ENCODE measurements at places on chromosomes 6 and 20. TPM values are rescaled to one million over a fixed set of nuclear protein-coding genes. Genes with fewer than 3 reads are reported as not detected.

Gene MLN
- total RNA-seq, result not detected

Gene HLA-DOB
- 6.8 TPM for total RNA-seq

GRCh38 chr20:3970016-3970415 is 45.3 kb downstream of the RNF24 start:
- no peak for DNase-seq
- no peaks in the 10 kb centered on the region for H3K4me1 ChIP-seq
- H3K27me3 ChIP-seq, result no peaks in the 10 kb centered on the region
- no peak overlapping the region for H3K27ac ChIP-seq
- H3K36me3 ChIP-seq, result no peaks in the 10 kb centered on the region
- H3K4me3 ChIP-seq, result no peak overlapping the region

GRCh38 chr6:53679446-53679933 is 13.9 kb upstream of the KLHL31 start:
- DNase-seq, result no peak
- H3K4me3 ChIP-seq, result no peak overlapping the region
- H3K4me1 ChIP-seq, result no peaks in the 10 kb centered on the region
- H3K27ac ChIP-seq, result no peak overlapping the region

Gene SPATA2
- 19.1 TPM for total RNA-seq

Gene PGC
- total RNA-seq, result not detected

- H3K27ac ChIP-seq, result no peak overlapping the region
- no peak overlapping the region for H3K4me3 ChIP-seq
- H3K36me3 ChIP-seq, result no peaks in the 10 kb centered on the region
- no peaks in the 10 kb centered on the region for H3K4me1 ChIP-seq
- no peaks in the 10 kb centered on the region for H3K27me3 ChIP-seq
- DNase-seq, result no peak
Observed at GRCh38 chr6:46521464-46521971, 30.3 kb upstream of the RCAN2 start.

Gene IRF4
- total RNA-seq, result 71.3 TPM

DNA sequence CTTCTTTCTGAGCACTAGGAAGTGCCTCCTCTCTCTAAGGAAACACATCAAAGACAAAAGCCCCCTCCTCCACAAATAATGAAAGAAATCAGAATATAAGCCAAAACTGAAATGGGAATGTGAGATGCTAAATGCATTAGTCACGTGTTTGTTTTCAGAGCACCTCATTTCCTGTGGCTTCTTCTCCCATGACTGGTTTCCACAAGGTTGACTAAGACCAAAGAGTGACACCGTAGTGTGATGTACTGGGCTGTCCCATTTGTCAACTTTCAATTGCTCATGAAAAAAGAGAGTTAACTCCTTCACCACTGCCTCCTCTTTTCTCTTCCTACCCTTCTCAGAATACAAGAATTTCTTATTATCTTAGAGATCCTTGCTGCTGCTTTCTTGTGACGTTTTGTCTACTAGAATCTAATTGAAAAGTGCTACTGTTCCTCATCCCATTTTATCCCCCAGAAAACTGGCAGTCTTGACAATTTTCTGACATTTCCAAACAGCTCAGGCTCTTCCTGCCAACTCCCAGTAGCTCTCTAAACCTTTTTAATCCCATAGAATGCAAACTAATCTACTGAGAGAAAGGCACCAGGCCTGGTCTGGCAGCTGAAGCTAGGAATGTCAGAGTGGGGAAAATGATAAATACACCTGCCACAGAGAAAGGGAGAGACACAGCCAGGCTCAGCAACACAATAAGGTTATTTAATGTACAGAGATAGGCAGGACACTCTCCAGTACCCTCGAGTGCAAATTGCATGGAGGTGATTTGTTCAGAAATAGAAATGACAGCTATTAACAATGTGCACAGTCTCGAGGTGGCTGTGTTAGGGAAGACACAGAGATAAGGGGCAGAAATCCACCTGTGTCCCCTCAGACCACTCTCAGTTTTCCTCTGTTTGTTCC is 671.7 kb upstream of the NRSN1 start:
- no peaks in the 10 kb centered on the region for H3K27me3 ChIP-seq
- H3K4me1 ChIP-seq, result no peaks in the 10 kb centered on the region
- no peaks in the 10 kb centered on the region for H3K36me3 ChIP-seq
- H3K4me3 ChIP-seq, result no peak overlapping the region
- no peak overlapping the region for H3K27ac ChIP-seq
- no peak for DNase-seq

Gene IL20RA
- total RNA-seq, result not detected

DNA sequence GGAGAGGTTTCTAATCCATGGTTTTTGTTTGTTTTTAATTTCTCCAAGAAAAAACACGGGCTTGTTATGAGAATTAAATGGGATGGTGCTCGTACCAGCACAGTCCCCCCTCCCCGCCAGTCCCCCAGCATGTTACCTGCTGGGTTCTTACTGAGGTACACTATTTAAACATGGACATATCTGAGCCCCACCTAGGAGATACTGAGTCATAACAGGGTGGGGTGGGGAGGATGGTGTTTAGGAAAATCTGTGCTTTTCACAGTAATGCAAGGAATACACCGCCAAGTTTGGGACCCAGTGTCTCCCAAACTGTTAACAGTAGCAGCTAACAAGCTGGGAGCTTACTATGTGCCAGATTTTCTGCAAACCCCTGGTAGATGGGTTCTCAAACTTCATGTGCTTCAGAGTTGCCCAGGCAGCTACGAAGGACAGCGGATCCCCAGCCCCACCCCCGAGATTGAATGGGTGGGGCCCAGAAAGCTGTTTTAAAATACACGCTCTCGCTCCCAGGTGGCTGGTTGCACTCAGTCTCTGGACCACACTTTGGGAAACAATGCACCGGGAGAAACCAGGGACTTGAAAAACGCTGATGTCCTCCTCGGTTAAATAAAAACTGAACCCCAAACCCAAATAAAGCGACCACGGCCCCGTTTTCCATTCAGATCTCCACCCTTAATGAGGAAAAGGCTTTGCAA is 995 bp downstream of the ZFP64 start:
- H3K27me3 ChIP-seq, result no peaks in the 10 kb centered on the region
- H3K36me3 ChIP-seq, result peaks cover 7% of the 10 kb centered on the region
- H3K27ac ChIP-seq, result peak overlapping the region; percentile 77
- peak overlapping the region; percentile 91 for H3K4me3 ChIP-seq

Gene EFCAB8
- 1.2 TPM for total RNA-seq

Gene PRSS16
- total RNA-seq, result 0.49 TPM

Gene NAPB
- 10.6 TPM for total RNA-seq

Gene CCN5
- total RNA-seq, result not detected

Gene NOX3
- total RNA-seq, result not detected

Gene PRPH2
- not detected for total RNA-seq

DNA sequence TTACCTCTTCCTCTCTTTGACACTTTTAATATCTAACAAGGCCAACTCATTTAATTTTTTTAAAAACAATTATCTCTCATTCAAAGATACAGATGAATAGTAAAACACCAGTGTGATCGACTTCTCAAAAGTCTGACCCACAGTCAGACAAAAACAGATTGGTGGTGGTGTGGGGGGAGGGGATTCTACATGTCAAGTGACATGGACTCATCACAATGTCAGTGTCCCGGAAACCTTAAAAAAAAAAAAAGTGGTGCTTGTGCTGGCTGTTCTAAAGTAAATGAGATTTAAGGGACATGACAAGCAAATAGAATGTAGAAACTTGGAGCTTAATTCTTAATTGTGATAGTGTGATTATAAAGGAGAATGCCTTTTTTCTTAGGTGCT is 16.3 kb upstream of the RFPL4B start:
- no peak overlapping the region for H3K27ac ChIP-seq
- no peaks in the 10 kb centered on the region for H3K36me3 ChIP-seq
- DNase-seq, result no peak
- no peak overlapping the region for H3K4me3 ChIP-seq
- peaks cover 3% of the 10 kb centered on the region for H3K27me3 ChIP-seq

- peaks cover 40% of the 10 kb centered on the region for H3K4me1 ChIP-seq
- H3K4me3 ChIP-seq, result peak overlapping the region; percentile 82
- H3K36me3 ChIP-seq, result no peaks in the 10 kb centered on the region
- peaks cover 10% of the 10 kb centered on the region for H3K27me3 ChIP-seq
- no peak for DNase-seq
Observed at GRCh38 chr20:31605902-31606803, 1.1 kb downstream of the ID1 start.

DNA sequence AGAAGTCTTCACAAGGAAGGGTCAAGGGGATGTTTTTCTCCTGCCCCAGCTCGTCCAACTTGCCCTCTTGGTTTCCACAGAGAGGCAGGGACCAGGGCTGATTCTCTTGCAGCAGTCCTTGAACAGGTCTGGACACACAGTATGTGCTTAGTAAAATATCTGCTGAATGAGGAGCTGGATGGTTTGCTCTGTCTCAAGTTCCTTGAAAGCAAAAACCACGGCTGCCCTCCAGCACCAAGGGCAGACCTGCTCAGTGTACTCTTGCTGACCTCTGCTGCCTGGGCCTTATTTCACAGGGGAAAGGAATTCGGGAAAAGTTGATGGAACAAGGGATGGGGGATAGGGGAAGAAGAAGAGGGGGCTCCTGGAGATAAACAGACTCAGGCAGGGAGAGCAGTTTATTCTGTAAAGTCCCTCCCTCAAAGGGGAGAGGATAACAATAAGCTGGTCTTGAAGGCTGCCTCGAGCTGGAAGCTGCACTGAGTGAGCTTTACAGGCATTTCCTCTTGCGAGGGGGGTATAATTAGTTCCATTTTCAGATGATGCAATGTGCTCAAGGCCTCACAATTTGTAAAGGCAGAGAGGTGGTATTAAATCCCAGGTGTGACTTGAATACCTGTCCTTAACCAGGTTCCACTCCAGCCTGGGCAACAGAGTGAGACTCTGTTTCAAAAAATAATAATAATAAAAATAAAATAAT is 10.3 kb downstream of the KCNK5 start:
- H3K27me3 ChIP-seq, result no peaks in the 10 kb centered on the region
- H3K4me3 ChIP-seq, result no peak overlapping the region
- H3K27ac ChIP-seq, result no peak overlapping the region

DNA sequence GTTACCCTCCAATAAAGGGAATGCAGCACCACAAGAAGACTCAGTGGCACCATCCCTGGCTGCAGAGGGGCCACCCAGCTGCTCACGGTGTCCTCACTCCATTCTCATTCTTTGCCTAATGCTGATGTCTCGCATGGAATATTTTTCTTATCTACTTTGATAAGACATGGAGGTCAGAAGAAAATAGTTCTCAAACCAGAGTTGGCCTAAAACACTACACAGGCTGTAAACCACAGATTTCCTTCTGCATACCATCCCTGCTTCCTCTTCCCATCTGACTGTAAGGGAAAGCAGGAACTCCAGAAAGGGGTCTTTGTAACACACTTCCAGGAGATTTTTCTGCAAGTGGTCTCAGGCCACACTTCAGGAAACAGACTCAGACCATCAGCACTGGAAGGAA is 43.1 kb upstream of the CD93 start:
- no peaks in the 10 kb centered on the region for H3K27me3 ChIP-seq
- no peaks in the 10 kb centered on the region for H3K36me3 ChIP-seq
- DNase-seq, result no peak
- H3K4me3 ChIP-seq, result no peak overlapping the region
- peaks cover 10% of the 10 kb centered on the region for H3K4me1 ChIP-seq

- H3K27me3 ChIP-seq, result no peaks in the 10 kb centered on the region
- no peak for DNase-seq
- H3K4me3 ChIP-seq, result peak overlapping the region; percentile 77
Observed at GRCh38 chr6:144347933-144348332, 62.8 kb downstream of the UTRN start.

Gene SEL1L2
- total RNA-seq, result not detected

DNA sequence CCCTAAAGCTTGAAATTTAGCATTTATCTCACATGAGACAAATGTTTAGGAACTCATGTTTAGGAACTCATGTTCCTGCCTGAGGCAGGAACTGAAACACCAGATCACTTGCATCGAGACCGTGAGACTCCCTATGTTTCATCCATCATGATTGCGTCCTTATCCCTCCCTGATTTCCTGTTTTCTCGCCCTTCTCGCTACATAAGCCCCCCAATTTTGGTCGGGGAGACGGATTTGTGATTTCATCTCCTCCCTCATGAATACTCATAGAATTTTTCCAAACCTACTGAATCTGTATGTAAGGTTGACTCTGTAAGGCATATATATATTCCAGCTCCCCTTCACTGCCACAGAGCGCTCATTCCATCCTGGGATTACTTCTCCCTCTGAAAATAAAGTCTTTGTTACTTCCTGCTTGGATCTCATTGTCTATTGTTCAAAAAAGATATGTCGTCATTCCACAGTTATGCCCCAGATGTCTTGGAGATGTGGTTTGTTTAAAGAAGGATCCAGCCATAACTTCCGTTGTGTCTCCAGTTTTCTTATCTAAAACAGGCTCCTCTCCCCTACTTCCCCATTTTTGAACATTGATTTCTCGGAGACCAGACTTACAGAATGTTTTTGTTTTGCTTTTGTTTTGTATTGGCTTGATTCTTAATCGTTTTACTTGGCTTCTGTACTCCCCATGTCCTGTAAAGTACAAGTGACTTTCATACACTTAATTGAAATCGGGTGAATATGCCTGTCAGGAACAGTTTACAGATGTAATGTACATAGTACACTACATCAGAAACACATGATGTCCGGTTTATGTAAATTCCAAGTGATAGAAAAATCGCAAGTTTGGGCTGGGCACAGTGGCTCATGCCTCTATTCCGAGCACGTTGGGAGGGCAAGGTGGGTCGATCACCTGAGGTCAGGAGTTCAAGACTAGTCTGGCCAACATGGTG is 118.7 kb downstream of the HFE start:
- no peaks in the 10 kb centered on the region for H3K27me3 ChIP-seq
- H3K4me1 ChIP-seq, result peaks cover 28% of the 10 kb centered on the region
- H3K36me3 ChIP-seq, result no peaks in the 10 kb centered on the region
- H3K27ac ChIP-seq, result peak overlapping the region; percentile 93

DNA sequence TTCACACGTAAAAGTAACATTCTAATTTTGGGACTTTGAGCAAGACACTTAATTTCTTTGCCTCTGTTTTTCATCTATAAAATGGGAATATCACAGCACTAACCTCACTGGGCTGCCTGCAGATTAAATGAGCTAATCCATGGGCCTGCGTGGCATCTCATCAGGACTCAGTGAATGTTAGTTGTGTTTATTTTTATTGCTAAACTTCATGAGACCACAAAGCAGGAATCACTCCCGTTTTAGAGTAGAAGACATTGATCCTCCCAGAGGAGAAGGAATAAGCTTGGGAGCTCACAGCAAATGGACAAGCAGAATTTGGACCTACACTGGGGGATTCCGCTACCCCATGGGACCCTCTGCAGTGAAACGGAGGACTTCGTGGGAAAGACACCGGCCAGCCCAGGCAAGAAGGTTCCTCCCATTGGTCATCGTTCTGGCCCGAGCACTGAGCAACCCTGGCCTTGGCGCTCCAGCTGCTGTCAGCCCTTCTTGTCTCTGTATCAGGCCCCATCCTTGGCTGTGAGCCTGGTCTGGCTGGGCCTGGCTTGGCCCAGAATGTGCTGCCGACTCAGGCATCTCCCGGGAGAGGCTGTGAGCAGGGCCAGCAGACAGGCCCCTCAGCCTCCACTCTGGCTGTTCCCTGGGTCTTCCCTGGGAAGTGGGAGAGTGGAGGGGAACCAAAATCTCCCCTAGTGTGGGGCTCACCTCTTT is 79.8 kb downstream of the NFATC2 start:
- no peak for DNase-seq
- no peaks in the 10 kb centered on the region for H3K4me1 ChIP-seq
- H3K4me3 ChIP-seq, result no peak overlapping the region
- H3K27ac ChIP-seq, result no peak overlapping the region
- peaks cover 59% of the 10 kb centered on the region for H3K36me3 ChIP-seq

Gene RAB22A
- total RNA-seq, result 21.9 TPM

Gene CLPSL1
- not detected for total RNA-seq

GRCh38 chr20:8406391-8406790 is 274.3 kb downstream of the PLCB1 start:
- H3K4me3 ChIP-seq, result no peak overlapping the region
- H3K27me3 ChIP-seq, result no peaks in the 10 kb centered on the region
- no peaks in the 10 kb centered on the region for H3K4me1 ChIP-seq
- no peak for DNase-seq
